Left renal pelvis (tissue), 4 donors: ENCODE measurements at places on chromosomes 4 and X.

- no peak for DNase-seq
Measured at GRCh38 chrX:14022019-14022418, 7.7 kb downstream of the GEMIN8 start.

GRCh38 chr4:174521800-174522182, 497 bp downstream of the HPGD start:
- DNase-seq = peak; percentile 6

- no peak for DNase-seq
Measured at GRCh38 chrX:119775517-119776238, 15.8 kb downstream of the RPL39 start.

- no peak for DNase-seq
Measured at GRCh38 chrX:129777218-129778030, 2.3 kb upstream of the SASH3 start.
